ENCODE measurements at places on chromosomes 7 and 10.
A peak's percentile ranks its signal among the peaks of the same experiment; 100 is the strongest.

GRCh38 chr10:88110355-88110754 is 246.9 kb downstream of the PTEN start:
- DNase-seq: peak; percentile 73

GRCh38 chr7:12761111-12761510 is 73.7 kb downstream of the ARL4A start:
- no peak for DNase-seq

DNA sequence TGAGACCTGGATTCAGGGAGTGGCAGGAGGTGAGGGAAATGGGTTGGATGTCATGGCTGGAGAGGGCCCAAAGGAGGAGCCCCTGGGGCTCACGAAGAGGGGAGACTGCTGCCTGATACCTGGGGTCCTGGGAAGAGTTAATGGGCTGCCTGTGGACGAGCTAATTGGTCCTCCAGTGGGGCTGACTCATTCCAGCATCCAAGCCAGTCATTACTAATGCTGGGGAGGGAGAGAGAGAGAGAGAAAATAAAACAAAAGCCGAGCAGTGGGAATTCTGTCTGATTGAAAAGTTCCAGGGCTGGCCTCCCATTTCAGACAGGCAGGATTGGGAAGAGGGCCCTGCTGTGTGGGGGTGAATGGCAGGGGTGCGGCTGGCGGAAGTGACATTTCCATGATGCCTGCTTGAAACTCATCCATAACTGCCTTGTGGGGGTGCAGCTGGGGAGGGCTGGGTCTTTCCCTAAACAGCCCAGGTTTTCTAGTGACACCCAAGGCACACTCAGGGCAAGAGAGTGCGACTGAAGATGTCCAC is 297.8 kb downstream of the RPS24 start:
- no peak for DNase-seq

DNA sequence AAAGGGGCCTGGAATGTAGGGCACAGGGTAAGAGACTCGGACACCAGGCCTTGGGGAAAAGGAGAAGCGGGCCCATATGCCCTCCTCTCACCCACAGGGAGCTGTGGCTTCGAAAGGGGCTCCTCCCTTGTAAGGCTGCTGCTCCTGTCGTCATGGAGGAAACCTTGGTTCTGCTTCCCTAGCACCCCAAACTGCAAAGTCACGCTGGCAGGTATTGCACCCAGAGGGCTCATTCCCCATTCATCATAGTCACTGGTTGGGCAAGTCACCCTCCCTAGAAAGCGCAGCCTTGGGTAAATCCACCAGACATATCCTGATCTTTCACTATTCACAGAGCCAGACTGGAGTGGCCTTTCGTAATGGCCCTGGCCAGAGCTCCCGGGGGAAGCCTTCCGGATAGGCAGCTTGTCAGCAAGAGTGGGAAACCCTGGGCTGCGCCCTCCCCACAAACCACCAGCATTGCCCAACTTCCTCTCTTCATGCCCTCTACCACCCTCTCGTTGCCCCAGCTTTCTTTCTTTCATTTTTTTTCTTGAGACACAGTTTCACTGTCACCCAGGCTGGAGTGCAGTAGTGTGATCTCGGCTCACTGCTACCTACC is 121.0 kb downstream of the HIP1 start:
- DNase-seq: no peak

- no peak for DNase-seq
Measured at GRCh38 chr7:133945497-133945896, 181.6 kb upstream of the LRGUK start.

Measured in epithelial cell of esophagus (primary cell).